ENCODE measurements at places on chromosomes 7 and 10.

DNA sequence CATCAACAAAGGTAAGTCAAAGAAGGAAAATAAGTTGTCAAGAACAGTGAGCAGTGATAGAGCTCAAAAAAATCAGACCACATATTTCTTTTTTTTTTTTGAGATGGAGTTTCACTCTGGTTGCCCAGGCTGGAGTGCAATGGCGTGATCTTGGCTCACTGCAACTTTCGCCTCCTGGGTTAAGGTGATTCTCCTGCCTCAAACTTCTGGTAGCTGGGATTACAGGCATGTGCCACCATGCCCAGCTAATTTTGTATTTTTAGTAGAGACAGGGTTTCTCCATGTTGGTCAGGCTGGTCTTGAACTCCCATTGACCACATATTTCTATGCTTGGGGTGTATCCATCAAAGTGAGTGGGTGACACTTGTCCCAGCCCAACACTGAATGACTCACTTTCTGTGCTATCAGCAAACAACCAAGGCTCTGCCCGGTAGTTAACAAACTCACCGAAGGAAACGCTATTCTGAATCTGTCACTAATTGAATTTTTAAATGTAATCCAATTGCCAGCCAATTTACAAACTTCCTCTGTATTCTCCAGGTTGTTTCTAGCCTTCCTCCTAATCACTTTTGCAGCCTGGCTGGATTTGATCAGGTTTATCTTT lies 19.6 kb upstream of the SMNDC1 start:
- DNase-seq = no peak

- no peak for DNase-seq
Measured at GRCh38 chr10:10207538-10207937, 810.1 kb upstream of the CELF2 start.

GRCh38 chr10:33211106-33211878 lies 123.2 kb downstream of the NRP1 start:
- peak; percentile 33 for DNase-seq

GRCh38 chr7:92988941-92989545 lies 128.7 kb downstream of the SAMD9 start:
- no peak for DNase-seq

- no peak for DNase-seq
Measured at GRCh38 chr7:73700581-73701134, 17.3 kb downstream of the BUD23 start.

GRCh38 chr10:102782673-102783551 lies 39.2 kb downstream of the WBP1L start:
- DNase-seq = peak; percentile 79

DNA sequence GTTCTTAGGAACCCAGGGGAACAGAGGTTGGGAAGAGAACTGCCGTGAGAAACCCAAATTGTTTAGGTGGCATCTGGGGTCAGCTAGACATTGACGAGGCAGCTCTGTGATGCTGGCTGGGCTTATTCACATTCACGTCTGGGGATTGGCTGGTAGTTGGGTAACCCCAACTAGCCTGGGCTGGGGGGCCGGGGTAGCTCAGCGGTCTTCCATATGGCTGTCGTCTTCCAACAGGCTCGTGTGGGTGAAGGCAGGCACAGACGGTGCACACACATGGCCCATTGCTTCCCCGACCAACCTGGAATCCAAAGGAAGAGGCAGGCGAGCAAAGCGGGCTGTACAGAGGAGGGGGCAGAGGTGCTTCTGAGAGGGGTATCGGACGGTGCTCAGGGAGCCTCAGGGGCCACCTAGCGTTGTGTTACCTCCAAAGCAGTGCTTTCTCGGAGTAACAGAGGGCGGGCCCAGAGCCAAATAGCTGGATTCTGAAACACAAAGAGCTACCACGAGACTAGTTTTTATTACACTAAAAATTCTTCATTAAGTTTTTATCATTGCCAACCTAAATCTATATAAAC lies 34.5 kb downstream of the MKI67 start:
- DNase-seq = no peak

GRCh38 chr10:84341983-84342382 lies 13.6 kb downstream of the CCSER2 start:
- DNase-seq = no peak

DNA sequence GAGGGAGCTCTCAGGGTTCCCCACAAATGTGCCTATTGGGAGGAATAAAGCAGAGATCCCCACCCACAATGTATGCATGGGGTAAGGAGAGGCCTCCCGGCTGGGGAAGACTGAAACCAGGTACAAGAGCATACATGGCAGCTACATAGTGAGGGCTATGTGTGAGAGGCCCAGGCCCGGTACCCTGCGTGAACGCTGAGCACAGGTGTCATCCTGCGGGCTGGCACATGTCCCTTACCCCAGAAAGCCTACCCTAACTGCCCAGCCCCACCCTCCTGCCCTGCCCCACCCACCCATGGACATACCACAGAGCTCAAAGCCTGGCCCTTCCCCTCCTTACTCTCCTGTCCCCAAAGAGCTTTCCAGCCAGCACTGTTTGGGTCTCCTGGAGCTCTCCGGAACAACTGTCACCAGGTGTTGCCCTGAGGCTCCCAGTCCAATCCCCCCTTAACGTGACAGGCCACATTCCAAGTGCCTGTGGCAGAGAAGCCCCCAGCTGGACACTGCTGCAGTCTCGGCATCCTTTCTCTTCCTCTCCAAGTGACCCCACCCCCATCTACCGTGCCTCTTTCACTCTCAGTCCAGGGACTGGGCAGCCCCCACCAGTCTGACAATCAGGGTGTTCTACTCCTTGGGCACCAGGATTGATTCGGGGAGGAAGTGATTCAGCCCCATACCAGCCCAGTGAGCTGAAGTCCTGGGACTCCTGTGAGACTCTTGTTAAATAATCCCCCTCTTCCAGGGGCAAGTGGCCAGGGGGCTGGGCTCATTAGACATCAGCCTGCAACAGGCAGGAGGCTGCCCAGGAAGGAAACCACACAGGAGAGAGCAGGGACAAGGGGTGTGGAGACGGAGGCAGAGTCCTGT lies 19.6 kb downstream of the GRID1 start:
- DNase-seq = no peak

GRCh38 chr10:18690541-18690940 lies 31.3 kb downstream of the ARL5B start:
- no peak for DNase-seq

DNA sequence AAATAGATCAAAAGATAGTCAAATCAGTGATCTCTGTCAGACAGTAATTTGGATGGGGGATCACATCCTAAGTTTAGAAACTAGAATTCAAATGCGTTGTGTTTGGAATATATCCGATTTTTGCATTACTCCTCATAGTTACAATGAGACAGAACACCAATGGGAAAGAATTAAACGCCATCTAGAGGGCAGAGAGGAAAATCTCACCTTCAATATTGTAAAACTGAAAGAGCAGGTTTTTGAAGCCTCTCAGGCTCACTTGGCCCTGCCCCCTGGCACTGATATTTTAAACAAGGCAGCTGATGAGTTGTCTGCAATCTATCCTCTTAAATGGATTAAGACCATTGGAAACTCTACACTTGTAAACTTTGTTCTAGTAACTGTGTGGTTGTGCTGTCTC lies 17.7 kb downstream of the FRG2B start:
- DNase-seq = no peak

GRCh38 chr7:105346138-105346537 lies 42.6 kb downstream of the SRPK2 start:
- DNase-seq = no peak

DNA sequence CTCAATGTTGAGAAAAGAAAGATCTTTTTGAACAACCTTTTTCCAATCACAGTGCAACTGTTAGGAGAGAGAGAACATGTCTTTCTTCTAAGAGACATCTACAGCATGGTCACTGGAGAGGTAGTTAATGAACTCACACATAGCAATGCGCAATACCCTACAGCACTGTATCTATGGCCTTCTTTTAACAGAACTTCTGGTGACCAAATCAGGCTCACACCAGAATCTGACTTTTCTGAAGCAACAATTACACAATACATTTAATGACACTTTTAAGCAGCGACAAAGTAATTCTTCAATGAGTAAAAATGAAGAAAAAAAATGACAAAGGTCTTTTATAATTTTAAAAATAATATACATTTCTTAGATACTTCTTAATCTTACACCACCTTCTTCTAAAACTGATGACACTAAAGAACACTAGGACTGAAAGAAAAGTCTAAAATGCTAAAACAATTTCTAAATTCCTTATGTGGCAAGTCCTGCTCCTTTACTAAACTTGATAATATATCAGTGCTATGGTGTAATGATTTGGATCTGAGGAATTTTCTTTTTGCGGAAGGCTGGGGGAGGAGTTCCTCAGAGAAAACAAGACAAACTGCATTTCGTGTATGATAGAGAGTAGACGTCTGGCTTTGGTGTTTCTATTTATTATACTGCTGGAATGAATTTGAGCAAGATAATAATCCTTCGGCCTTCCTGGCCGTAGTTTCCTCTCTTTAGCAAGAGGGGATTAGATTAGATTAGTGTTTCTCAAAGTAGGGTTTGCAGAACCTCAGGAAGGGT lies 166.3 kb downstream of the ZNF438 start:
- no peak for DNase-seq

DNA sequence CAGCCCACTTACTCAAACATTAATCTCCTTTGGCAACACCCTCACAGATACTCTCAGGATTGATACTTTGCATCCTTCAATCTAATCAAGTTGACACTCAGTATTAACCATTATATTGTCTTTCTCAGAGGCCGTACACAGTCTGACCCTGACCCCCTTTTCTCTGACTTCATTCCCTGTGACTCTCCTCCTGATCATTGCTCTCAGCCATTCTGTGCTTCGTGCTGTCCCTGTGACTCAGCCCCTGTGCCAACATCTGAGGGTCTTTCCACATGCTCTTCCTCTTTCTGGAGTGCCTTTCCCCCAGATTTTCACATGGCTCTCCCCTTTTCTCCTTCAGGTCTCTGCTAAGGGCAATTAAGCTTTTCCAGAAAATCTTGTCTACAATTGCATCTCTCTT lies 289.0 kb upstream of the PHYHIPL start:
- no peak for DNase-seq

GRCh38 chr10:38038932-38039245 lies 28.4 kb downstream of the ZNF33A start:
- DNase-seq = no peak

- no peak for DNase-seq
Measured at GRCh38 chr10:4586776-4587175, 239.2 kb upstream of the AKR1E2 start.

DNA sequence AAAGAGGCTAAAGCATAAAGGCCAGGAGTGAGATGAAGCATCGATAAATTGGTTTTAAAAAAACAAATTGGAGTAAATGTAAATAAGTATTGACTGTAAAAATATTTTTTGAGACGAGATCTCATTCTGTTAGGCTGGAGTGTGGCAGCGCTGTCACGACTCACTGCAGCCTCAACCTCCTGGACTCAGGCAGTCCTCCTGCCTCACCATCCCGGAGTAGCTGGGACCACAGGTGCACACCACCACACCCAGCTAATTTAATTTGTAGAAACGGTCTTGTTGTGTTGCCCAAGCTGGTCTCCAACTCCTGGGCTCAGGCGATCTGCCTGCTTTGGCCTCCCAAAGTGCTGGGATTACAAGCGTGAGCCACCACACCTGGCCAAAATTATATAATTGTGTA lies 17.8 kb downstream of the HNRNPA2B1 start:
- DNase-seq = no peak

DNA sequence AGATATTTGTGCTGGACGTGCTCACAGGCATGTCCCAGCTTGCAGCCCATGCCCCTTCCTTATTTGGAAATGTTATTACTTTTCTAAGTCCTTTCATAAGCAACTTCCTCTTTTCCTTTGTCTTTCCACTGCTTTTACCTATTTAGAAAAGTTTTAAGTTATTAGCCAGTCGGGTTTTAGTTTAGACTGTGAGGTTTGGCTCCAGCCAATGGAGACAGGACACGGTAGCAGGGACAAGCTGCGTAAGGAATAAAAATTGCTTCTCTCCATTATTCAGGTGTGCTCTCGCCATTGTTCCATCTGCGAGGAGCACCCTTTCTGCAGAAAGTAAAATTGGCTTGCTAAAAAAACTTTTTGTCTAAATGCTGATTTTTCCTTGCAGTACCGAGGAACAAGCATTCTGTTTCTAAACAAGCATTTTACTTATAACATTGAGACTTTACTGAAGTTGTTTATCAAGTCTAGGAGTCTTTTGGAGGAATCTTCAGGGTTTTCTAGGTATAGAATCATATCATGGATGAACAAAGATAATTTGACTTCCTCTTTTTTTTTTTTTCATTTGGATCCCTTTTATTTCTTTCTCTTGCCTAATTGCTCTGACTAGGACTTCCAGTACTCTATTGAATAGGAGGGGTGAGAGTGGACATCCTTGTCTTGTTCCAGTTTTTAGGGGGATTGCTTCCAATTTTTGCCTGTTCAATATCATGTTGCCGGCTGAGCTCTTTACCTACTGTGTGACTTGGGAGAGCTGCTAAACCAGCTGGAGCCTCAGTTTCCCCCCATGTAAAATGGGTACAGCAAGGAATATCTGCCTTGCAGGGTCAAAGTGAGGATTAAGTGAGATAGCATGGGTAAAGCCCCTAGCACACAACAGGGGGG lies 63.8 kb downstream of the ALOX5 start:
- no peak for DNase-seq
